ENCODE measurements at places on chromosomes 2 and 18.

DNA sequence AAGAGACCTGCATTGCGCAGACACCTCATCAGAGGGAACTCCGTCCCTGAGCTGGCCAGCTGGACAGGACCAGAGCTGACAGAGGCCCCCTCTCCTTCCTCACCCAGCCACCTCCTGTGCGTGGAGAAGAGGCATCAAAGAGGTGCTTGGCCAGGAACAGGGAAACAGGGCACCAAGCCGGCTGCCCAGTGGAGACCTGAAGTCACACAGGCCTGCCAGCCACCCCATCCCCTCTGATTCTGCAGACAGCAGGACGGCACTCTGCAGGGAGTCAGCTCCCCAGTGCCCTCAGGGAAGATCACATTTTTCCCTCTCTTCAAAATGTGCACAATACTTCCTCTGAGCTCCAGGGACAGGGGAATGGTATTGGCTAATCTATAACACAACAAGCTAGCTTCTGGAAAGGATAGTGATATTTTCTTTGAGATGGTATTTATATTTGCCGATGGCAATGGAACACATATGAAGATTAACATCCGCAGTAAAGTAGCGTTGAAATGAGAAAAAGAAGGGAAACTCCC, 30.5 kb downstream of the SLC1A4 start:
- no peak for DNase-seq

DNA sequence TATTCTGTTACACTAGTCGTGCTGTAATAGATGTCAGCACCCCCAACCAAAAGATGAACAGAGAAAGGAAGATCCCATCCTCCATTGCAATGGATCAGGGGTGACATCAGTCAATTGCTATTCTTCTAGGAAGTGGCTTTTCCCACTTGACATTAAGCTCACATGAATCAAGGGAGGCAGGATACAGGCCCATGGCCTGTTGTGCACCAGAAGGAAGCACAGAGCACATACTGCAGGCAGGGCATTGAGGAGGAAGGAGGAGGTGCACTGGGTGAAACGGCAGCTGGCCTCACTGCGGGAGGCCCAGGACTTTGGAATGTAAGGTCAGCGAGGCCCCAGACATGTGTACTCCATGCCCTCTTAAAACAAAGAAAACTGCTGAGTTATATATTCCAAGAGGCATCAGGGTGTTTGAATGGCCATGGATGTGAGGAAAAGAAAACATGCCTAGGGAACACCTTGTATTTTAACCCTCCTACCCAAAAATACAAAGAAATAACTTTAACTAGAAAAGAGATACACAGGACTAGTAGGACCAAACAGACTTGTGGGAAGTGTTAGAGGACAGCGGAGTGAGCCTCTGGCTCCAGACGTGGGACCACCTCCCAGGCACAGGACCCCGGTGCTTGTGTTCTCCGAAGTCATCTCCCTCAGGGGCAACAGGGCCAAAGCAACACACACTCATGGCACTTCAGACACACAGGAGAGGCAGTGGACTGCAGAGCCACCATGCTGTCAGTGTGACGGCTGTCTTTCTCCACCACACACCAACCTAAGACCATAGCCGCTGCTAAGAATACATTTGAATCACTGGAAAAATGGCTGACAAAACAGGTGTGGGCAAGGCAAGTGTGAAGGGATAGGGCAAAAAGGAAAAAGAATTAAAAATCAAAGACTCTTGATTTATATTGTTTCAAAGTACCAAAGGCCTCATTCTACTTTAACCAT, 51.4 kb upstream of the RIOK3 start:
- DNase-seq = no peak

DNA sequence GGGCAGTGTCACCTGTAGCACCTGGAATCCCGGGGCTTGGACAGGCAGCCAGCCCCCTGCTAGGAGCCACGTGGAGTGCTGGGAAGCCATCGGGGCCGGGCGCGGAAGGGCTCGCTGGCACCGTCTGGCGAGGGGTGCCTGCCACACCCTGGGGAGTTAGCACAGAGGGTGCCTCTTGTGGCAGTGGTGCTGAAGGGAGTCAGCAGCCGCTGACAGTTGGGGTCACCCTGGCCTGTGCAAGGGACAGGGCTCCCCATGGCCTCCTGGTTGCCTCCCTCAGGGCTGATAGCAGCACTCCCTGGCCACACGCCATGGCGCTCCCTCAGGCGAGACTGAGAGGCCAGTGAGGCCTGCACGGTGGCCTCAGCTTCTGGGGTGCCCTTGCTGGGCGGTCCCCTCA, 13.9 kb upstream of the D2HGDH start:
- DNase-seq = no peak

GRCh38 chr2:105517814-105518705, 119.2 kb upstream of the FHL2 start:
- peak; percentile 56 for DNase-seq

GRCh38 chr18:65659912-65660311, 90.9 kb upstream of the CDH7 start:
- no peak for DNase-seq

- DNase-seq = no peak
These were observed 90.3 kb upstream of the CAPN13 start for GRCh38 chr2:30897539-30897938.

GRCh38 chr2:127058954-127059252, 48.1 kb downstream of the BIN1 start:
- DNase-seq = no peak

DNA sequence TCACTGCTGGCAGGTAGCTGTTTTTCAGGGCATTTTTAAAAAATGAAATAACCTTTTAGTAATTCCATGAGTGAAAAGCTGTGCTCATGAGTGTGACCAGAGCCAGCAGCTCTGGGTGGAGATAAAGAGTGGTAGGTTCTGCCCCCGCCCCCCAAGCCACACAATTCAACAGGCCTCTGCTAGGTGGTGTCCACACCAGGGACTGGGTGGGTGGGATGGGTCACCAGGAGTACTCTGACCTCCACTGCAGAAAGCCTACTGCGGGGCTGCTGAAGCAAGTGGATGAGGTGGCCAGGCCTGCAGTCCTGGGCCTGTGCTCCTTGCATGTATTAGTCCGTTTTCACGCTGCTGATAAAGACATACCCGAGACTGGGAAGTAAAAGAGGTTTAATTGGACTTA, 15.3 kb downstream of the PARD6G start:
- DNase-seq = no peak

- DNase-seq = no peak
These were observed 523.3 kb downstream of the TRIB2 start for GRCh38 chr2:13240061-13240460.

GRCh38 chr2:126889071-126889470, 9.6 kb upstream of the TEX51 start:
- DNase-seq = no peak

GRCh38 chr2:113834051-113834730, 55.7 kb upstream of the ACTR3 start:
- DNase-seq = no peak

GRCh38 chr2:105537466-105537865, 138.6 kb upstream of the FHL2 start:
- DNase-seq = no peak

GRCh38 chr2:62287899-62288880, 92.3 kb downstream of the B3GNT2 start:
- peak; percentile 68 for DNase-seq

DNA sequence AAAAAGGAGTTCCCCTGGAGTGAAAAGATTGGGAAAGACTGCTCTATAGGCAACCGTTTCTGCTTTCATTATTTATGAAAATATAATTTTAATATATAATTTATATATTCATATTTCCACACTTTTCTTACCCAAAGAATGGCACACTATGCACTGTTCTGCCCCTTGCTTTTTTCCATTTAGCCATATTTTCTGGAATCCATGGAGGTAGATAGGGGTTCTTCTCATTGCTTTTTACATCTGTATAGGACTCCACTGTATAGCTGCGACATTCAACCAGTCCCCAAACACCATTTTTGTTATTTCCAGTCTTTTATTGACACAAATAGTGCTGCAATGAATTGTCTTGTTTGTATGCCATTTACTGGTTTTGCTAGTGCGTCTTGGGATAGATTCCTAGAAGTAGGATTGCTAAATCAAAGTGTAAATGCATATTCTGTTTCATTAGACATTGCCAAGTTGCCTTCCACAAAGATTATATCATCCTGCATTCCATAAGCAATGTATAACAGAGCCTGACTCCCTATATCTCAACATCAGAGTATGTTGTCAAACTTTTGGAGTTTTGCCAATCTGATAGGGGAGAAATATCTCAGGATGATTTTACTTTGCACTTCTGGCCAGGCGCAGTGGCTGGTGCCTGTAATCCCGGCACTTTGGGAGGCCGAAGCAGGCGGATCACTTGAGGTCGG, 26.6 kb upstream of the TCF7L1 start:
- DNase-seq = no peak

DNA sequence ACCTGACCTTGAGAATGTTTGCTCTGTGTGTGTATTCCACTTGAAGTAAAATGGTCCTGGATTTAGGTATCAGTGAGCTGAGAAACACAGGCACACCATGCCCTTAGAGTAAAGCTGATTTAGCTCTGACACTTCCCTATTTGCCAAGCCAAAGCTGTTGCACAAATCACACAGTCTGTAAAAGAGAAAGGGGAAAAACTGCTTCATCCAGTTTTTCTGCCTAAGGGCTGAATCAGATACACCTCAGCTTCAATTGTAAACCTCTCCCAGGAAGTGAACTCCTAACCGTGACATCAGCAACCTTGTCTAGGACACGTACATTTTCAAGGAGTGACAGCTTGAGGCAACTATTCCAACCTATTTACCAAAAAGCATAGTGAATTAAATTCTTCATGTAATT, 150.4 kb downstream of the NR4A2 start:
- DNase-seq = no peak

DNA sequence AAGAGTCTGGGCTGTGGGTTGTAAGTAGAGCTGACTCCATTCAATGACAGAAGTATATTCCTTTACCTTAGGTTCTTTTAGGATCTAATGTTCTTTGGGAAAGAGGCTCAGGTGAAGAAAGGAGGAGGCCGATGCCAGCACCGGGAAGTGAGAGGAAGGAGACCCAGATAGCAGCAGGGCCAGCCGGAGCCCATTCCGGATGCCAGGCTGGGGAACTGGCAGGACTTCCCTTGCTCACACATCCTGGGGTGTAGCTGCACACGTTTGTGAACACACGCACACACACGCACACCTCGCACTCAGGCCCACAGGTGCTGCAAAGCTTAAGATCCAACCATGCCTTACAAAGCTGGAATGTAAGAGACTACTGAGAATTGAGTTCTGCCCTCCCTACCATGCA, 95.8 kb upstream of the SMAD2 start:
- no peak for DNase-seq

DNA sequence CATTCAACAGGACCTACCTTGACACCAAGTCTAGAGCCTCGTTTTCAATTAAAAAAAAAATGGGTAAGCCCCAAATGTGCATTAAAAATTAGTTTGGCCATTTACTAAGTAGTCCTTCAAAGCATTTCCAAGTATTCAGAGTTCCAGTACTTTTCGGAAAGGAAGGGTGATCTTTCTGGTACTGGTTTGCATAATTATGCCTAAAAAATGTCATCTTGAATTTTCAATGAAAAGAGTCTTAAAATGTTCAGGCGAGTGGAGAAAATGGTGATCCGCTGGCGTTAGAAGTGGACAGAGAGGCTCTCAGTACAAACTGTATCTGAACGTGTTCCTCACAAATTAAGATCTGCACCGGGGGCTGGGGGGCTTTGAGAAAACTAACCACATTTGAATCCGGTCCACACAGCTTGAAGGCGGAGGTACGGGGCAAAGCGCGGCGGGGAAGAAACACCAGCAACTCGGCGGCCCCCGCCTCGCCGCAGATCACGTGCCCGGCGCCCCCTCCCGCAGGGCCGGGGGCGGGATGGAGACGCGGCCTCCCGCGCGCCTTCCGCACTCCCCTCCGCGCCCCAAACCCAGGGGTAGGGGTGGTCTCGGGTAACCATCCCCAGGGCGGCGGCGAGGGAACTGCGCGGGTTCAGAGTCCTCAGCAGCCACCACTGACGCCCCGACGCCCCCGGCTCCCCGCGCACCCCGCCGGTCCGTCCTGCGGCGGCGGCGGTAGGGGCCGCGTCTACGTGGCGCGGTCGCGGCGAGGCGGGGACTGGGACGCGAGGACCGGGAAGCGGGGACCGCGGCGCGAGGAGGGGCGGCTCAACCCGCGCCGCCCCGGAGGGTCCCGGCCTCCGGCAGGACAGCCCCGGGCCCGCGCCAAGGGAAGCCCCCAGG, 564 bp downstream of the LPIN2 start:
- DNase-seq = no peak

DNA sequence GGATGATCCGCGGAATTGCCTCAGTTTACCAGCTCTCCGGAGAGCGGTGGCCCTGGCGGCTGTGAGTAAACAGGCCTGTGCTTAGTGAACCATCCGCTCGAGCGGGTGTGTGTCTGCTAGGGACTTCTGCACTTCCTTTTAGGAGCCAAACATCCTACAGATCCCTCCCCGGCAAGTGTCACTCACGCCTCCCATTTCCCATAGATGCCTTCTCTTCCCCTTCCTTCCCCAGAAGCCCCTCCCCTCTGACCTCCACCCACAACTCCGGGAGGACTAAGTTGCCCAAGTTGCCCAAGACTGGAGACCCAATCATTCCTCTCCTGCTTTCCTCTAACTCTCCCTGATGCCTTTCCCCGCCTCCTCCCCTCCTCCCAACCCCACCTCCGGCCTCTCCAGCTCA, 2.9 kb downstream of the C1QL2 start:
- DNase-seq = no peak

GRCh38 chr2:72097276-72097675, 50.4 kb downstream of the CYP26B1 start:
- DNase-seq = no peak

DNA sequence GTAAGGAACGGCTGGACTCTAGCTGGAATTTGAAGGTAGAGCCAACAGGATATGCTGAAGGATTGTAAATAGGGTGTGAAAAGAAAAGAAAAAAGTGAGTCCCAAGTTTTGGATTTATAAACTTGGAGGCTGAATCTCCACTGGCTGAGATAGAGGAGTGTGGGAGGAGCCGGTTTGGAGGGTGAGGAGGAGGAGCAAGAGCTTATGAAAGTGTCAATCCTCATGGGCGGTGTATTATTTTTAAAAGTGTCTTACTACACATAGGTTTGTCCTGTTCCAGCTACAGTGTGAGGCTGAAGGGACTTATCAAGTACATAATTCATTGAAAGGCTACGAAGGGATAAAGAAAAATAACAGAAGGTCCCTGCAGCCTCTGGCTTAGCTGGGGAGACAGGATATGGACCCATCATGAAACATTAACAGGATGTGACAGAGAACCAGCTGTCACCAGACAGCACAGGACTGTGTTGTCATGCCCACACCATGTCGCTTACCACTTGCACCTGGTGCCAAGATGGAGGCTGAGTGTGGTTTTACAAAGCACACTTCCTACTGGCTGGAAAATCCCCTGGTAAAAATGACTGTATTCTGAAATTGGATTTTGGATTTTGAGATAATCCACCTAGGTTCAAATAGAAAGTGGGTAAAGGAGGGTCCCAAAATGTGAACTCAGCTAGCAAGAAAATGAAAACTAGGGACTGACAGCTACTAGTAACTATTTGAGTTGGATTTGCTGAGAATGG, 2.5 kb upstream of the MREG start:
- DNase-seq = no peak

- DNase-seq = no peak
These were observed 15.3 kb upstream of the CIDEA start for GRCh38 chr18:12238826-12239225.

Data from right forelimb (tissue), 1 donor.